Kidney epithelial cell (primary cell): ENCODE measurements at places on chromosomes 2 and 18. TPM values are rescaled to one million over a fixed set of nuclear protein-coding genes. Genes with fewer than 3 reads are reported as not detected.

- DNase-seq, result no peak
Measured at GRCh38 chr18:24127735-24128134, 11.1 kb upstream of the CABYR start.

Gene LBX2
- total RNA-seq, result 1.9 and 3.4 TPM in 2 replicates

DNA sequence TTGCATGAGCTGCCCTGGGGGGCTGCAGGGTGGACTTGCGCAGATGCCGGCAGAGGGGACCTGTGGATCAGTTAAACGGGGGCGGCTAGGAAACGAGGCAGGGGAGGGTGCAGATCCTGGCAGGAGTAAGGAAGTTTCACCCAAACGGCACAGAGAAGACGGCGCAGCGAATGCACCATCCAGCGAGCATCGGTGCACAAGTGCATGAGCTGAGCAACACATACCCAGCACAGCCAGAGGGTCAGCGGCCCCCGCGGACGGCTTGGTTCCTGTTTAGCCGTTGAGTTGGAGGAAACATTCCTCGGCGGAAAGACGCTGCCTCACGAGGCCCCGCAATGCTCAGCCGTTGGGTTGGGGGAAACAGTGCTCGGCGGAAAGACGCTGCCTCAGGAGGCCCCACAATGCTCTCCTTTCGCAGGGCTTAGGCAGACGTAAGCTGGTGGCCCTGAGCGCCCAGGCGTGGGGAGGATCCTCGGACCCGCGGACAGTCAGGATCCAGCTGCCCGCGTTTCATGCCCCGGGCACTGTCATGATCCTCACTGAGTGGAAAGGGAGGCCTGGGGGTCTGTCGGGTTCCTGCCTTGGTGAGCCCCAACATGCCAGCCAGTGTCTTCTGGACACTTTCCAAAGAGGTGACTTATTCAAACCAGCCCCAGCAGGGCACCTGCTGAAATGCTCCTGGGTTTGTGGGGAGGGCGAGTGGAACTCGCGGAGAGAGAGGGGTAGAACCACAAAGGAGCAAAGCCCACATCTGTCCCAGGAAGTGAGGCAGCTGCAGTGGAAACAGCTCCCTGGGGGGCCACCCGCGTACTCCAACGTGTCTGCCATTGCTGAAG is 86.3 kb downstream of the NDUFA10 start:
- no peak for DNase-seq

Gene FOXI3
- total RNA-seq, result 0.21 TPM in 1 of 2 replicates, not detected in the other

DNA sequence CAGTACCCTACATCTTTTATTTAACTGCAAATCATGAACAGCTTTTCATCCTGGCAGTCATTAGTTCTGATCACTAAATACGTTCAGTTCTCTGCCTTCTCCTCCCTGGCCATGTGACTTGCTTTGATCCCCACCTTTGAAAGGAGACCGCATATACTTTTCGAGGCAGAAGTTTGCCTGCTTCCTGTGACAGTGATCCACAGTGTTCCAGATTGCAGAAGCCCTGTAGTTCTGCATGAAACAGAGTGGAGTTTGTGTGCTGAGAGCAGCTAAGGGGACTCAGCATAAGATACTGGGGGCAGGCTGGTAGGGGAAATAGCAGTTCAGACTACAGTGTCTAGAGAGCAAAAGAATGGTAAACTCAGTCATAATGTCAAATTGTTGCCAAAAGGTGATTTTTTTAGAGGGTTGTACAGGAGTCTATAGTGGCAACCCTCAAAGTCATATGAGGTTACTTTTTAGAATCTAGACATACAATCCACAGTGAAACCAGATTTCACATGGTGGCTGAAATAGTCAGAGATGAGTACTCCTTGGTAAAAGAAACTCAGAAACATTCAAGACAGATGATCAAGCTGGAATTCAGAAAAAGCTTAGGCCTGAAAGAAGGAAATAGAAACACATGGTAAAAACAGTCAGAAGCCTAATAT is 1800.4 kb upstream of the CELF4 start:
- no peak for DNase-seq

DNA sequence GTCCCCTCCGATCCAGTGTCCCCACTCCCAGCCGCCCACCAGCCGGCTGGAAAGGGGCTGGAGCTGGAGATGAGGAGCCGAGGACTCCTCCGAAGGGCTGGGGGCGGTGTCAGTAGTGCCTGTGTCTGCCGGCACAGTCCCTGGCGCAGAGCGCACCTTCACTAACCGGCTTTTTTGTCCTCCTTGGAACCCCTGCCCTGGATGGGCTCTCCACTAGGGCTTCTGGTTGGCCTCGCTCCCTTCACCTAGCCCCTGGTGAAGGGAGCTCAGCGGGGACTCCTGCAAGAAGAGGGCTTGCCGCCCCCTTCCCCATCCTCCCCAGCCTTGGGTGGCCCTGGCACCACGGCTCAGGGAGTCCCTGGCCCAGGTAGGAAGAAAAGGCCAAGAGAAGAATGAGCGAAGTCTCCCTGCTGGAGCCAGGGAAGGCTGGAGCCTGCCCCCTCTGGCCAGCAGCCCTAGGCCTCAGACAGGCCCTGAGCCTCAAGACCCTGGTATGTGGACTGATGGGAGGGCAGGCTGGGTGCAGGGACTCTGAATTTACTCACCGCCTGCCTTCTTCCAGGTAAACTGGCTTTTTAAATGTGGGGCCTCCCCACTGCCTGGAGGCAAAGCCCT is 570 bp upstream of the ECEL1 start:
- DNase-seq, result no peak
